ENCODE measurements at places on chromosomes 2 and 18.

DNA sequence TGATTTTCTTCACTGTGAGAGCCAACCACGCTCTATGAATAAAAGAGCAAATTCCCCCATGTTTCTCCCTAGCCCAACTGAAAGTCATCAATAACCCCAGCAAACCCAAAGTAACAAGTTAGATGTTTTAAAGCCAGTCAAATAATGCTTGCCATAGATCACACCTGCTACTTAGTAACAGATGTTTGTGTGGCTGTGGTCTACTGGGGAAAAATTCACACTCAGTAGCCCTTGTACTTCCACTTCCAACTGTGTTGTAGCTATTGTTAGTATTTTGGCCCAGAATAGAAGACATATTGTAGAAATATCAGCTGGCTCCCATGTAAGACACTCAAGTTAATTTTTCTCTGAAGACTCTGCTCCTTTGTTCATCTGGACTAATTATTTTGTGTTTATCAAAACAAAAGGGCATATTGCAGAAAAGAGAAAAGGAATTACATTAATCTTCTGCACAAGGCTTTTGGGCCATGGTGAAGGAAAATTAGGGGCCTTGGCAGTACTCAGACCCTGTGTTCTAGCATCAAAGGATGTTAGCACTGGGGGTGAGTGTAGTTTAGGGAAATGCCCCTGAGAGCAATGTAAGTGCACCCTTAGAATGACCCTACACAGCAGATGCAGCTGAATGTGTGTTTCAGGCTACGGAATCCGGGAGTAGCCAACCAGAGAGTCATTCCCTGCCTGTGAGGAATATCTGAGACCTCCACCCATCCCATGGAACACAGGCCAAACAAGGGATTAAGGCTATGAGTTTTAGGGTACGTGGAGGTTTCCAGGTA, 521.9 kb downstream of the EPHA4 start:
- no peak for DNase-seq

- DNase-seq = no peak
Measured at GRCh38 chr2:233815861-233816260, 37.7 kb downstream of the MROH2A start.

DNA sequence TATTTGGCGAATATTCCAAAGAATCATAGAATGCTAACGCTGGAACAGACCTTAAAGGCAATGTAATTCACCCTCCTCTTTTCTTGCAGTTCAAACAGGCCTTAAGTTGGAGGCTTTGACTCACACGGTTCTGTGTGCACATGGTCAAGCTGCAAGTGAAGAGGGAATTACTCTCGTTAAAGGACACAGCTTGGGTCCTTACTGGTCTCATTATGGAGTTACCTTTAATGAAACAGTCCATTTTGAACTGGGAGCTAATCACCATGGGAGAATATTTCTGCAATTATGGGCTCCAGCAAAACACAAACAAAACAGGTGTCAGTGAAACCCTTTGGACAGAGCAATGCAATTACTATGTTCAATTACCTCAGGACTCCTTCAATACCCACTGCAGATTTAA, 135.5 kb downstream of the GAREM1 start:
- no peak for DNase-seq

DNA sequence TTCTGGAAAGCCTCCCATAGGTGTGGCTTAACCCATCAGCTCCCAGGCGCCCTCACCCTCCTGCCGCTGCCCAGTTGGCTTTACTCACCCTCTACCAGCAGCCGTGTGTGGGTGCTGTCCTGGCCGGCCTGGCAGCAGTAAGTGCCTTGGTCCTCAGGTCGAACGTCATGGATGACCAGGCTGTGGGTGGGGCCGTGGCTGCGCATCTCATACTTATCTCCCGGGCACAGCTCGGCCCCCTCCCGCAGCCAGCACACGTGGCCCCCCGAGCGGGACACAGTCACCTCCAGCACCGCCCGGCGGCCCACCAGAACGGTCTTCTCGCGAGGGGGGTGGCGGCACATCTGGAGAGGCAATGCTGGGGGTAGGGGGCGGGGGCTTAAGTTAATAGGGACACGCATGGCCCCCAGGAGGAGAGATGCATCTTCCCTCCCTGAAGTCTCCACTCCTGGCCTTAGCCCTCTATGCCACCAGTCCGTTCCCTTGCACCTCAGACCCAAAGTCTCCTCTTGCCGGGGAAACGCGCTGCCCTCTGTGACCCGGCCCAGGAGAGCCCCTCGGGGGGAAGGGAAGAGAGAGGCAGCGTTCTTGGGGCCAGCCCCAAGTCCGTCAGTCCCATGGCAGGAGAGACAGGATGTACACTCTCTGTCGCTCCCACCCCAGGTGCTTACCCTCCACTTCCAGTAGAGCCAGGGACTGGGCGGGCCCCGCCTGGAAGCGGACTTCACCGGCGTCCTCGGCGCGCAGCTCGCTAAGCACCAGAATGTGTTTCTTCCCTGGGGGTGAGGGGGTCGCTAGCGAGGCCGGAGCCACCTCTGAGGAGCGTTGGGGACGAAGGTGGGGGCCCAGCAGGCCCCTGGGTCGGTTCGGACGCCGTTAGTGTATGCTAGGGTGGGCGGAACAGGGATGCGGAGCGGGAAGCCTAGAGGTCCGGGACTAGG, 7.9 kb downstream of the TMEM198 start:
- DNase-seq = no peak

- DNase-seq = no peak
Measured at GRCh38 chr18:55838319-55838718, 250.3 kb upstream of the TCF4 start.

DNA sequence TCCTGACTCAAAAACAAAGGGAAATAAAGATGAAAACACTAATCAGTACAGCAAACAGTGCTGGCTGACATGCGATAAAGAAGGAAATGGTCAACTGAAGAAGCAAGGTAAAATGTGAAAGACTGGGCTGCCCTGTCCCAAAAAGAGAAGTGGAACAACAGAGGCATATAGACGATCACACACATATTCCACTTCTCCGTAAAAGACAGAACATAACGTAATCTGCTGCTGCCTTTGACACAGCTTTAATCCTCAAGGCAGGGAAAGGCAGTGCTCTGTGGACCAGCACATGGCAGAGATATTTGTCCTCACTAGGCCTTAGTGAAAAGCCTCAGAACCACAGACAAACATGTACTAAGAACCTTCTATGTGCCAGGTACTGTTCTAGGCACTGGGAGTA, 24.3 kb upstream of the REL start:
- DNase-seq = no peak
